Muscle of leg (tissue), 16 donors: ENCODE measurements at places on chromosomes 3 and 15. TPM values are rescaled to one million over a fixed set of nuclear protein-coding genes. Genes with fewer than 3 reads are reported as not detected.

GRCh38 chr3:75001330-75001729 lies 386.9 kb upstream of the CNTN3 start:
- no peaks in the 10 kb centered on the region for H3K4me1 ChIP-seq
- no peak overlapping the region for H3K4me3 ChIP-seq
- H3K36me3 ChIP-seq, result no peaks in the 10 kb centered on the region
- H3K27ac ChIP-seq, result no peak overlapping the region
- DNase-seq, result peak; percentile 12

- no peak for DNase-seq
- no peaks in the 10 kb centered on the region for H3K4me1 ChIP-seq
- no peaks in the 10 kb centered on the region for H3K36me3 ChIP-seq
- H3K4me3 ChIP-seq, result no peak overlapping the region
These were observed 4.4 kb downstream of the TGFBR2 start for GRCh38 chr3:30610702-30611368.

- peak; percentile 21 for DNase-seq
- H3K36me3 ChIP-seq, result no peaks in the 10 kb centered on the region
- H3K4me1 ChIP-seq, result peaks cover 17% of the 10 kb centered on the region
- H3K4me3 ChIP-seq, result peak overlapping the region; percentile 18
- H3K27ac ChIP-seq, result no peak overlapping the region
These were observed 1.0 kb downstream of the C3orf80 start for GRCh38 chr3:160226026-160226907.

DNA sequence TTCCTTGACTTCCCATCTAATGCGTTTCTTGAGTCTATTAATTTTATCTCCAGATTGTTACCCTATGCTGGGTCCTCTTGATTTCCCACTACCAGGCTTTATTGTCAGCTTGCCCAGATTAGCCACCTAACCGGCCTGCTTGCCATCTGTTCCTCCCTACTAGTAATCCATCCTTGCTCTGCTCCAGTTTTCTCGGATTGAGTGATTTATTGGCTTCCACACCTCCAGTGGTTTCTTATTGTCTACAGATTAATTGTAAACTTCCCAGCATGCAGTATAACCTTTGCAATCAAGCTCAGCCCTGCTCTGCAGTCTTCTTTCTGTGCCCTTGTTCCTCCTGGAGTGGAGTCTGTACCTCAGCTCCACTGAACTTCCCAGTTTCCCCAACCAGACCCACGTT lies 63.4 kb downstream of the ARHGEF26 start:
- no peaks in the 10 kb centered on the region for H3K27me3 ChIP-seq
- H3K4me1 ChIP-seq, result no peaks in the 10 kb centered on the region
- peaks cover 3% of the 10 kb centered on the region for H3K36me3 ChIP-seq
- DNase-seq, result no peak
- no peak overlapping the region for H3K27ac ChIP-seq

GRCh38 chr3:193481436-193481835 lies 73.3 kb downstream of the ATP13A4 start:
- H3K36me3 ChIP-seq, result no peaks in the 10 kb centered on the region
- no peaks in the 10 kb centered on the region for H3K27me3 ChIP-seq
- no peak overlapping the region for H3K27ac ChIP-seq
- no peaks in the 10 kb centered on the region for H3K4me1 ChIP-seq
- H3K4me3 ChIP-seq, result no peak overlapping the region
- peak; percentile 93 for DNase-seq

GRCh38 chr15:45714590-45715488 lies 80.0 kb downstream of the SQOR start:
- H3K27ac ChIP-seq, result no peak overlapping the region
- H3K4me3 ChIP-seq, result no peak overlapping the region
- H3K27me3 ChIP-seq, result no peaks in the 10 kb centered on the region

DNA sequence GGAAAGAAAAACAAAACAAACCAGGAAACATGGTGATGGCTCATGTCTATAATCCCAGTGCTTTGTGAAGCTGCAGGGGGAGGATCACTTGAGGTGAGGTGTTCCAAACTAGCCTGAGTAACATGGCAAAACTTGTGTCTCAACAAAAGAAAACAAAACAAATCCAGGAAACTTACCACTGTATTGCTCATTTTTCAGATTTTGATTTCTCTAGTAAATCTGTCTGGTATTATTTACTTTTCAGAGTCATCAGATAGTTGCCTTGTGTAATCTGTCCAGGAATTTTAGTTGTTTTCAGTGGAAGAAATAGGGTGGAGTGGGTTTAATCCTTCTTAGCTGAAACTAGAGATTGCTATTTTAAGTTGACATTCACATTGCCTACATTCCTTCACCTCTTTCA lies 91.8 kb upstream of the ALCAM start:
- H3K4me3 ChIP-seq, result no peak overlapping the region
- H3K27ac ChIP-seq, result no peak overlapping the region
- no peak for DNase-seq
- no peaks in the 10 kb centered on the region for H3K4me1 ChIP-seq
- H3K27me3 ChIP-seq, result no peaks in the 10 kb centered on the region
- H3K36me3 ChIP-seq, result no peaks in the 10 kb centered on the region

GRCh38 chr15:100781961-100782530 lies 97.6 kb upstream of the ALDH1A3 start:
- H3K4me3 ChIP-seq, result no peak overlapping the region
- H3K36me3 ChIP-seq, result no peaks in the 10 kb centered on the region
- no peak overlapping the region for H3K27ac ChIP-seq
- H3K27me3 ChIP-seq, result no peaks in the 10 kb centered on the region

DNA sequence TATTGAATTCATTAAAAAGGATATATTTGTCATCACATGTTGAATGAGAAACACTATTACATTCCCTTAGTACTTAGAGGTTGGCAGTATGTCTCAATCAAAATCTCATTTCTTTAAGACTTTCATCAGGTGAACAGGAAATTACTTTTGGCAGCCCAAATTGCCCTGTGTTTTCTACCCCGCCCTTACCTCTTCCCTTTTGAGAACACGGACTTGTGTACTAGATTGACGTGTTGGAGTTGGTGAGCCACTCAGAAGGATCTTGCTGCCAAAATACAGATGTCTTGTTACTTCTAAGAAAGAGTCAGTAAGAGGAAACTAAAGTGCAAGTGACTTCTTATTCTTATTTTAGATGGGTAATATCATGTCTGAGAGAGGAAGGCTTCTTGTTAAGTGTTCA lies 386.9 kb downstream of the FEZF2 start:
- no peak overlapping the region for H3K27ac ChIP-seq
- no peaks in the 10 kb centered on the region for H3K36me3 ChIP-seq
- no peaks in the 10 kb centered on the region for H3K4me1 ChIP-seq
- H3K27me3 ChIP-seq, result no peaks in the 10 kb centered on the region

GRCh38 chr3:49826016-49826415 lies 12.3 kb upstream of the UBA7 start:
- no peaks in the 10 kb centered on the region for H3K27me3 ChIP-seq
- no peaks in the 10 kb centered on the region for H3K4me1 ChIP-seq
- no peak overlapping the region for H3K4me3 ChIP-seq
- peaks cover 25% of the 10 kb centered on the region for H3K36me3 ChIP-seq
- DNase-seq, result no peak

- no peaks in the 10 kb centered on the region for H3K27me3 ChIP-seq
- peak; percentile 46 for DNase-seq
- no peaks in the 10 kb centered on the region for H3K4me1 ChIP-seq
- H3K36me3 ChIP-seq, result no peaks in the 10 kb centered on the region
These were observed 449.6 kb upstream of the TGFBR2 start for GRCh38 chr3:30156586-30157498.

DNA sequence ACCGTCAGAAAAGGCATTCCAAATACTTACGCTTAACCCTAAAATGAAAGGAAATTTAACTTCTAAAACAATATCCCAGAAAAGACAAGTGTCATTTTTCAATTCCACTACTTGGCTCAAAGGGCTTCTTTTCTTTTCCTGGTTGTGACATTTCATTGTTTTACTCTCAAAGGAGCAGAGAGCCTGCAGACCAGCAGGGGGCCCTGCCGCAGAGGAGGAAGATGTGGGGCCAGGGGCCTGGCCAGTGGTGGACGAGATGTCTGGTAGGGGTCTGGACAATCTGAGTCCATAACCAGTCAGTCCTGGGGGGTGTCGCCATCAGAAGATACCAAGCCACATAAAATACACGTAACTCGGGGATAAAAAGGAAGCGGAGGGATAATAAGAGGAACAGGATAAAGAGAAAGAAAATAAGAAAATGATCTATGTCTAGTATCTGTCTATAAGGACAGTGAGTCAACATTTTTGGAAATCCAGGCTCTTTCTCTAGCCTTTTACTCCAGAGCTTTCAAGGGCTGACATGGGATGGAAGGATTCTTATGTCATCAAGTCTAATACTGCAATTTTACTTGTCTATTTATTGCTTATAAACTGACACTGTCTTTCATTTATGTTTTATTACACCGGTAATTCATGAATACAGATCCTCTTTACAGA lies 54.2 kb upstream of the ARHGEF3 start:
- H3K4me1 ChIP-seq, result peaks cover 2% of the 10 kb centered on the region
- no peaks in the 10 kb centered on the region for H3K27me3 ChIP-seq
- H3K36me3 ChIP-seq, result peaks cover 3% of the 10 kb centered on the region
- no peak overlapping the region for H3K4me3 ChIP-seq
- DNase-seq, result peak; percentile 32

The GRIP2 gene
- 14.9 TPM for total RNA-seq

The ACTRT3 gene
- 3.4 TPM for total RNA-seq

The C3orf22 gene
- total RNA-seq, result 0.04 TPM

The TADA3 gene
- 41.3 TPM for total RNA-seq

The NSUN3 gene
- 10.1 TPM for total RNA-seq

The STAB1 gene
- total RNA-seq, result 58.4 TPM

The RASGRF1 gene
- total RNA-seq, result 0.13 TPM

The PLSCR1 gene
- total RNA-seq, result 19.0 TPM
